ENCODE measurements at places on chromosomes 4 and X.

DNA sequence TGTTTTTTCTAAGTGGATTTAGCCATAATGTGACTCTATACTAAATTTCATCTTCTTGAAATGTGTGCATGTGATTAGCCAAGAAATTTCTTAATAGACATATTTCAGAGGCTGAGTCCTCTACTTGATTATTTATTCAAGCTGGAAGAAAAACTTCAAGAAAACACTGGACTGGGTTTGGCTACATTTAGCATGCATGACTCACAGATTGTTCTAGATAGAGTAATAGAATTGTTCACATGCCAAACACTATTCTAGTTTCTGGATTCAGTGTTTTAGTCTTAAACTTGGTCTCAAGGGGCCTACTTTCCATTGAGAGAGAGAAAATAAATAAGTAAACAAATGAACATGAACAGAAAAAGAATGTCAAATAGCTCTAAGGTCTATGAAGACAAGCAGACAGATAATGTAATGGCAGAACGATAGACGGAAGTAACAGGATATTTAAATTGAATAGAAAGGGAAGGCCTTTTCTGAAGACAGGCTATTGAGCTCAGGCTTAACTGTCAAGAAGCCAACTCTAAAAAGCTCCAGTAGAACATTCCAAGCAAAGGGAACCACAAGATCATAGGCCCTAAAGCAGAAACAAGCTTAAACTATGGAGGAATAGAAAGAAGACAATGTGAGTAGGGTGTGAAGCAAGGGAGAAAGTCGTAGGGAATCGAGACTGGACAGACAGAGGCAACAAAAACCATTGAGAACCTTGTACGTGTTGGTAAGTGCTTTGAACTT, 104.6 kb downstream of the TMEM144 start:
- DNase-seq: no peak

GRCh38 chr4:85715991-85716737, 241.2 kb downstream of the ARHGAP24 start:
- no peak for DNase-seq

GRCh38 chr4:8647626-8648025, 55.1 kb downstream of the CPZ start:
- no peak for DNase-seq

DNA sequence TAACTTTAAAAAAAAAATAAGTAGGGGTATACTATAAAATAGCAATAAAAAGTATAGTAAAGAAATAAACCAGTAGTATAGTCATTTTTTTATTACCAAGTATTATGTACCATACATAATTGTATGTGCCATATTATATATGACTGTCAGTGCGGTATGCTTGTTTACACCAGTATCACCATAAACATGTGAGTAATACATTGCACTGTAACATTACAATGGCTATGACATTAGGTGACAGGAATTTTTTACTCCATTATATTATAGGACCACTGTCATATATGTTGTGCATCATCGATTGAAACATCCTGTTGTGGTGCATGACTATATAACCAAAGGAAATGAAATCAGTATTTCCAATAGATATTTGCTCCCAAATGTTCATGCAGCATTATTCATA, 176.9 kb upstream of the ARHGAP24 start:
- DNase-seq: no peak

- no peak for DNase-seq
Measured at GRCh38 chr4:147332091-147332490, 148.8 kb upstream of the EDNRA start.

- DNase-seq: peak; percentile 43
Measured at GRCh38 chrX:154761977-154762536, 607 bp upstream of the DKC1 start.

- DNase-seq: peak; percentile 20
Measured at GRCh38 chrX:39777623-39778025, 320.1 kb downstream of the BCOR start.

GRCh38 chr4:176874721-176875445, 82.2 kb upstream of the VEGFC start:
- DNase-seq: no peak

- no peak for DNase-seq
Measured at GRCh38 chr4:85733798-85734197, 258.8 kb downstream of the ARHGAP24 start.

DNA sequence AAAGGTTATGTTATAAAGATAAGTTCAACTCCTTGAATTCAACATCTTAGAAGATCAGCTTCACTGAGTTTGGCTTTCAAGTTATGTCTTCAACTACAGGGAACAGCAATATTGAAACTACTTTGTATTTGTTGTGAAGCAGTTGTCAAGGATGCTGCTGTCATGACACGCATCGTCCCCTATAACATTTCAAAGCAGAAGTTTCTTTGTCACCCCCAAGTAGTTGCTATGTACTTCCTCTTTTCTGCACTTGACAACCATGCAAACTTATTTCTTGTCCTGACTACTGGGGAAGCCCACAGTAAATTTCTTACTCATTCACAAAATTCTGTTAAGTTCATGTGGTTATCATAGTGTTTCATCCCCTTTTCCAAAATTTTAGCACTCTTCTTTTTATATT, 14.3 kb downstream of the ANTXR2 start:
- DNase-seq: no peak

GRCh38 chrX:41265615-41266014, 68.3 kb upstream of the DDX3X start:
- DNase-seq: no peak

- DNase-seq: no peak
Measured at GRCh38 chrX:154043003-154043763, 23.5 kb upstream of the IRAK1 start.

DNA sequence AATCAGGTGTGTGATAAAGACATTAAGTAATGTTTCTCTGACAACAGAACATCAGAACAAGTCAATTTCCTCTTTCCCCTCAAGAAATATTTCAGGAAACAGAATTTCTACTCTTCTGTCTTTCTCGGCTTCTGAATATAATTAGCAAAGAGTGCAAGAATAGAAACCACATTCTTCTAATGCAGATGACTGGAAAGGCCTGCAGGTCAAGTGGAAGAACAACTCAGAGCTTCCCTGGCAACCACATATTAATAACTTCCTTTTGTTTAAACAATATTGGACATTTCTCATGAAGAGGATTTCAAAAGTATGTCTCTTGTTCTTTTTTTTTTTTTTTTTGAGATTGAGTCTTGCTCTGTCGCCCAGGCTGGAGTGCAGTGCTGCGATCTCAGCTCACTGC, 225.5 kb downstream of the PARM1 start:
- DNase-seq: no peak
